Heart left ventricle (tissue), 16 donors: ENCODE measurements at places on chromosomes 11 and 22. TPM values are rescaled to one million over a fixed set of nuclear protein-coding genes. Genes with fewer than 3 reads are reported as not detected.

DNA sequence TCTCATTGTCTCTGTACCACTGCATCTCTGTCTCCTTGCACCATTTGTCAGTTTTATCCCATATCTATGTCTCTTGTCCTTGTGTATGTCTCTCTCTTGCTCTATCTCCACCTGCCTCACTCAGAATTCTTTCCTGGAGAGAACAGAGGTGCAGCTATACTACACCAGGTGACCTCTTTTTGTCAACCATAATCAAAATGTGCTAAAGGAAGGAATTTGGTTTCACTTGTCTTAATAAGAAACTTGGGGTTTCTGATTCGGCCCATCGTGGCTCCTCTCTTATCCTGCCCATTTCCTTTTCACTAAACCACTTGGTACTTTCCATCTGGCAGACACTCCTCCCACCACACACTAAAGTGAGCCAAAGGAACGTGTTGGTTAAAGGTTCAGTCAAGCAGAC, 2.0 kb upstream of the C11orf42 start:
- no peak for DNase-seq

The SEZ6L gene
- 0.17 TPM for total RNA-seq

GRCh38 chr11:19660076-19660475, 52.6 kb upstream of the NAV2 start:
- DNase-seq = no peak

The ANKRD13D gene
- total RNA-seq = 12.8 TPM

- DNase-seq = no peak
Measured at GRCh38 chr22:45496451-45496941, 6.2 kb upstream of the FBLN1 start.

GRCh38 chr11:92406472-92406871, 181.9 kb downstream of the FAT3 start:
- DNase-seq = no peak

The GGT1 gene
- 8.2 TPM for total RNA-seq

- no peak for DNase-seq
Measured at GRCh38 chr22:40443732-40444131, 73.3 kb downstream of the SGSM3 start.

GRCh38 chr22:29806196-29806595, 31.9 kb downstream of the ASCC2 start:
- DNase-seq = no peak

GRCh38 chr11:124150684-124151083, 32.5 kb upstream of the OR10D3 start:
- DNase-seq = no peak

DNA sequence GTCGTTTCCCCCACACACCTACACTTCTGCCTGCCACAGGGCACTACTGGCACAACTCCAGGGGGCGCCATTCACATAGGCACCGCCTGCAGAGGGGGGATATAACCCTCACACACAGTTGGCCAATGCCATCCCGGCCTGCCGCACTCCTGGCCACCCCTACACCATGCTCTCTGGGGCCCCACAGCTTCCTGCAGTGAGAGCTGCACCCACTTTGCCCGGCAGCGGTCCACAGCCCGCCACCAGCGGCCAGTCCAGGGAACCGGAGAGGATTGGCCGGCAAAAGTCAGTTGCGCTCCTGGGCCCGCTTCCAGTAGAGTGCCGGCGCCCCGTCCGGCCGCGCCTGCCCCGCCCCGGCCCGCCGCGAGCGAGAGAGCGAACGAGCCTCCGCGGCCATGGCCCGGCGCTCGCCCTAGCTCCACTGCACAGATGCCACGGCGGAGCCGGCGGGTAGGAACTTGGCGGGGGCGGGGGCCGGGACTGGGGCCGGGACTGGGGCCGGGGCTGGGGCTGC, 25.6 kb upstream of the SUSD2 start:
- DNase-seq = peak; percentile 81

GRCh38 chr11:64787526-64788320, 9.4 kb upstream of the SF1 start:
- peak; percentile 61 for DNase-seq

The VPREB1 gene
- total RNA-seq = not detected

- DNase-seq = no peak
Measured at GRCh38 chr11:24543771-24544170, 46.9 kb downstream of the LUZP2 start.

GRCh38 chr11:67615728-67616430, 9.1 kb downstream of the NDUFV1 start:
- no peak for DNase-seq

The PANX3 gene
- not detected for total RNA-seq

DNA sequence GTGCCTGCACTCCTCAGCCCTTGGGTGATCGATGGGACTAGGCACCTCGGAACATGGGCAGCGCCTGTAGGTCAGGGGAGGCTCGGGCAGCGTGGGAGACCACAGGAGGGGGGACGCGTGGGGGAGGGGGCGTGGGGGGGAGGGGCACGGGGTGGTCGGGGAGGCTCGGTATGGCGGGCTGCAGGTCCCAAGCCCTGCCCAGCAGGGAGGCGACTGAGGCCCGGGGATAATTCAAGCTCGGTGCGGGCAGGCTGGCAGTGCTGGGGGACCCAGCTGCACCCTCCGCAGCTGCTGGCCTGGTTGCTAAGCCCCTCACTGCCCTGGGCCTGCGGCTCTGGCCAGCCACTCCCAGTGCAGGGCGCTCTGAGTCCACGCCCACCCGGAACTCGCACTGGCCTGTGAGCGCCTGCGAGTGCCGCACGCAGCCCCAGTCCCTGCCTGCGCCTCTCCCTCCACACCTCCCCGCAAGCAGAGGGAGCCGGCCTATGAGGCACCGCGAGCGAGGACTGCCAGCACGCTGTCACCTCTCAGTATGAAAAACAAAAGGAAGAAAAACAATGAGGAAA, 1698.3 kb upstream of the RAG2 start:
- DNase-seq = no peak

- no peak for DNase-seq
Measured at GRCh38 chr22:17833489-17833888, 59.2 kb upstream of the BID start.

DNA sequence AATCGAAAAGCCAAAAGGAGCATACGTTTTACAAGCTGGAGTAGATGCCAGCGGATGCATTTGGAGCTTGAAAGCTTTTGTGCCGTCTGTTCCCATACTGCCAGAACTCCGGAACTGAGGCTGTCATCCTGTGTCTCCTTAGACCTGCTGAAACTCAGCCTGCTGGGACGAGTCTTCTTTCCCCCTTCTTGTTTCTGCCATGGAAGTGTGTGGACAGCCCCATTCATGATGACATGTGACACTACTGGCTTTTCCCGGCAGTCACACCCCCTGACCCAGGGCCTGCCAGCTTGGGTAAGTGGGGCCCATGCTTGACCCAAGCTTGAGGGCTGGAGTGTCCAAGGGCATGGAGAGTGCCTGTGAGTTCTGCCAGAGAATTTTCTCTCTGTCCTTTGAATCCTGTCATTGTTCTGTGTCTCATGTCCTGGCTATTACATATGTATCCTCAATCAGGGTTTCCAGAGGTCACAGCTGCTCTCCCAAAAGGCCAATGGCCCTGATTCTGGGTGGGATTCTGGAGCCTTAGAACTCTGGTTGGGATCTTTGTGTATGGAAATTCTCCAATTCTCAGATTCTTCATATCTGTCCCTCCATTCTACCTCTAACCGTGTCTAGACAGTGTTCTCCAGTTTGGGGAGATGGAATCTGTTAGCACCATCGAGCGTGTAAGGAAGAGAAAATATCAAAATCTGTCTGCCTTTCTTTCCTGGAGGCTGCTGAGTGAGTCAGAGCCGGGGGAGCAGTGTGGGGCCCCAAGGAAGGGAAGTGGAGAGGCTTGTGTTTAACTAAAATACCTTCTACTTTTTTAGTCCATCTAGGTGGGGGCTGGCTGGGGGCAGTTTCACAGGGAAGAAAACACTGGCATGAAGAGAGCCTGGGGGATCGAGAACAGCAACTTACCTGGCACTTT, 73.2 kb downstream of the KIAA1671 start:
- DNase-seq = peak; percentile 43

The CABP4 gene
- total RNA-seq = 1.3 TPM

The GNAZ gene
- 2.0 TPM for total RNA-seq

DNA sequence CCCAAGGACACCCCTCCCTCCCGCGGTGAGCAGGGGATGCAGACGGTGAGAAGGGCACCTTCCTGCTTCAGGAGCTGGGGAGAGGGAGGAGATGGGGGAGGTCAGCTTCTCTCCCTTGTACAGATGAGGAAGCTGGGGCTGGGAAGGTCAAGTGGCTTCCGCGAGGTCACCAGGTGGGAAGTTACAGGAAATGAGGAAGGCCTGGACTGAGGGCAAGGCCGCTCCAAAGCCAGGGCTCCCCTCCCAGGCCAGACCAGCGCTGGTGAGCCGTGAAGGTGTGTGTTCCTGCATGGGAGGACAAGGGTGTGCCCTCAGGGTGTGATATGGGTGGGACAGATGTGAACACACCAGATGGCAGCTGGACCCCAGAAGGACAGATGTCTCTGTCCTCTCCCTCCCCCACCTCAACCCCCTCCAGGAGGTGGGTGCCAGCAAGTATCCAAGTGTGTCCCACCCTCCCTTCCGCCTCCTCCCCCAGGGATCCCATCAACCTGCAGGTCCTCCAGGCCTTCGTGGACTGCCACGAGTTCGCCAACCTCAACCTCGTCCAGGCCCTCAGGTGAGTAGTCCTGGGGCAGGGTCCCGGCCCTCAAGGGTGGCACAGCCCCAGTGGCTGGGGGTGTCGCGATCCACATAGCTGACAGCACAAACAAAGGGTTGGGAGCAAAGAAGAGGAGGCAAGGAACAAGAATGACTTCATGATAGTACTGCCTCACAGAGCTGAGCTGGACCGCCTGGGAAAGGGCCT, 16.6 kb downstream of the CYTH4 start:
- no peak for DNase-seq

DNA sequence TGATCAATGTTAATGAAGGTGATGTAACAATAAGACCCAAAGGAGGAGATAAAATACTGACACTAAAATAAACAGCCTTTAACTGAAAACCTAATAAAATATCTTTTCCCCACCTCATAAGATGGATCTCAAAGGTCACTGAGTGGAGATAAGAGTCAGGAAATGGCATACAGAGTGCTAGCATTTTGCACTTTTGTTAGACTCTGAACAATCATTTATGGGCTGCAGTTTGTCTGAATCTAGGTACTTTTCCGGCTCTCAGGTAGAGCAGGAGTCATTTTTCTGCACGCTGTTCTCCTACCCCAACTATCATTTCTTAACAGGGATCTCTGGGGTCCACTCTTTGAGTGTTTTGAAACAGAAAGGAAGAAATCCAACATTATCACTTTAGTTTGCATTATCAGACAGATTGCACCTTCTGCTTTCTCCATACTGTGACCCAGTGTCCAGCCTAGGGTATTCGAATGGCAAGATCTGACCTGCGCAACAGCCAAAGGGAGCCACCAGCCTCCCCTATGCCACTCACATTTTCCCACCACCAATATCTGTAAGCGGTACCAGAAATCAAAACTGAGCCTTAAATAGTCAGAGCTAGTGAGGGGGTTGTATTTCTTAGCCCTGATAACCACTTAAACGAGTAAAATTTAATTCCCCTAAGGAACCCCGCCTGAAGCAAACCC, 863 bp downstream of the SIAE start:
- no peak for DNase-seq

DNA sequence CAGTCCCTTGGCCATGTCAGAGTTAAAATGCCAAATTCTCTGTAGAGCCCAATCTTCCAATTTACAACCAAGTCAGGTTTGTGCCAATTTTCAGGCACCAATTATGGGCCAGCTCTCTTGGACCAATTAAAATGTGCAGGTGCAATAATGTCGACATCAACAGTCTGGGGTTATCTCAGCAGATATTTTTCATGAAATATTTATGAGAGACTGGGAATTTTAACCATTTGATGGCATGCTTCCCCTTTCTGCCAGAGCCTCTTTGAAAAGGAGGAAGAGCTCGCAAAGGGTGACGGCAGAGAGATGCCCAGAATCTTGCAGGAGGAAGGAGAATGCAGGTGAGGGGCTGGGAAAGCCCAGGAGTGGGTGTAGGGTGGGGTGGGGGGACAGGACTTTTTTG, 100.8 kb upstream of the SYT13 start:
- DNase-seq = no peak

- DNase-seq = no peak
Measured at GRCh38 chr11:114499756-114500155, 59.9 kb downstream of the NXPE1 start.

GRCh38 chr22:31569126-31569525, 72.8 kb downstream of the SFI1 start:
- no peak for DNase-seq

GRCh38 chr22:27032091-27032761, 374.8 kb downstream of the MIAT start:
- DNase-seq = peak; percentile 29

The CBX7 gene
- total RNA-seq = 65.4 TPM

GRCh38 chr22:50299785-50300619, 7.4 kb downstream of the PLXNB2 start:
- no peak for DNase-seq

DNA sequence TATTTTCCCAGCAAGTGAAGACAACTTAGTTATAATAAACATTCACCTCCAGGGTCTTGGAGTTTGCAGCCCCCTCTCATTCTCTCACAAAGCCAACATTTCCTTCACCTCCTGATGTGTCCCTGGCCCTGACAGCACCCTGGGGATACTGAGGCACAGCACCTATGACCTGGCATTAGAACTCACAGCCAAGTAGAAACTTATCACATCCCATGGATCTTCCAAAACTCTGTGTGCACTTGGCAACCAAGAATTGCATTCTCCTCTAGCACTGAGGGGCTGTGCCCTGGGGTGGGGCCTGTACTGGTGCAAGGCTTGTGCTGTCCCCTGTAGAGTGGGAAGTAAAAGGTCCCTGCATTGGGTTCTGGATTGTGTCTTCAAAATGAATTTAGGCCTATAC, 116.7 kb upstream of the IGLL5 start:
- DNase-seq = no peak

The DEUP1 gene
- not detected for total RNA-seq

- no peak for DNase-seq
Measured at GRCh38 chr22:39392341-39392948, 7.1 kb upstream of the TAB1 start.
